ENCODE measurements at places on chromosomes 5 and 9.
A peak's percentile ranks its signal among the peaks of the same experiment; 100 is the strongest.

- no peak for DNase-seq
Measured at GRCh38 chr5:159601216-159601615, 270.9 kb upstream of the IL12B start.

- peak; percentile 95 for DNase-seq
Measured at GRCh38 chr9:81492710-81493447, 196.5 kb downstream of the TLE1 start.

DNA sequence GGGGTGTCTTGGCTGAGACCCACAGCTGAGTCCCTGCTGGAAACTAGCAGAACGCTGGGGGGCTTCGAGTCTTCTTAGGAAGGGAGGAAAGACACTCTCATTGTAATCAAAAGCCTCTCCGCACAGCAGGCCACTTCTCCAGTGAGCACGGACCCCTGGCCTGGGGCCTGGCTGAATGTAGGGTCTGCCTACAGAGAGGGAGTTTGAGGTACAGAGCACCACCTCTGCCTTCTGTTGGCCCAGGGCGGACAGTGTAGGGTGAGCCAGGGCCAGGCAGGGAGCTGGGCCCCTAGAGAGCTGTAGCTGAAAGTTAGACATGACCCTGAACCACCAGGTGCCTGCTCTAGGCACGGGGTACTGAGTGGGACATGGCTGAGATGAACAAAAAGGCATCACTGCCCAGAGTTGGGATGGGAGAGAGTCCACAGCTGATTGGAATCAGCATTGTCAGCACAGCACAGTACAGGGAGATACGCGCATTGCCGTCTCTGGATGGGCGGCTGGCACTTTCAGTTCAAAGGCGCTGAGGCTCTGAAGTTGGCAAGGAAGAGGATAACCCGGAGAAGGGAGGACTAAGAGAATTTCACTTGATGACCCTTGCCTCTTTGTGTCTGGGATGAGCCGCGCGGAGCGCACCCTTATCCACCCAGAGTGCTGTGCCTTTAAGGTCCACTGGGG lies 363 bp upstream of the SLC25A48 start:
- no peak for DNase-seq

- no peak for DNase-seq
Measured at GRCh38 chr5:170882345-170882744, 20.5 kb downstream of the RANBP17 start.

GRCh38 chr9:117782931-117783788 lies 79.0 kb downstream of the TLR4 start:
- peak; percentile 70 for DNase-seq

GRCh38 chr5:43085453-43085852 lies 35.3 kb upstream of the ZNF131 start:
- DNase-seq: no peak

DNA sequence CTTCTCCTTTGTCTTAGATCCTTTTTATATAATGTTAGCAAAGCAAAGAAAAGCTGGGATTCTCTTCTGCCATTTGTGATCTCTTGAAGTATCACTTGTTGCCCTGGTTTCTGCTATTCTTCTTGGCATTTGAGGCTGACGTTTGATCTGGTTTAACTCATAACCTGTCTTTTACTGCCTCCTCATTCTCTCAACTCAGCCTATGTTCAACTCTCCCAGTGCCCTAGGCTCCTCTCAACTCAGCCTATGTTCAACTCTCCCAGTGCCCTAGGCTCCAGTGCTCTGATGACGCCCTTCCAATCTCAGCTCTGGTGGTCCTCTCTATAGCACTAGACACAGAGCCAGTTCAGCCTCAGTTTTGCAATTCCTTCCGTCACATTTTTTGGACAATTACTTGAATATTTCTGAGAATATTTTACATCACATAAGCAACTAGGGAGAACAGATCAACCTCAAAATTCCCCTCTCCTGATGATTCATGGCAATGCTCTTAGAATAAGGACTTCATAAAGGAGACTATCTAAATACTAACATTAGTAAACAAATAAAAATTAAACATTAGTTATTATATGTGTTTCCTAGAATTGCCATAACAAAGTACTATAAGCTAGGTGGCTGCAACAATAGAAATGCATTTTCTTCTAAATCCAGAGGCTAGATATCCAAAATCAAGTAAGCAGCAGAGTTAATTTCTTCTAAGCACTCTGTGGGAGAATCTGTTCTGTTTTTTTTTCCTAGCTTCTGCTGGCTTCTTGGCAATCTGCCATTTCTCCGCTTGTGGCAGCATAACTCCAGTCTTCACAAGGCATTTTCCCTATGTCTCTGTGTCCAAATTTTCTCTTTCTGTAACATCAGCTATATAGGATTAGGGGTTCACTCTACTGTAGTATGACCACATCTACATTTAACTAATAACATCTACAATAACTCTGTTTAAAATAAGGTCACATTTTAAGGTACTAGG lies 662.1 kb upstream of the FTMT start:
- DNase-seq: peak; percentile 66
